ENCODE measurements at places on chromosomes 4 and X.
A peak's percentile ranks its signal among the peaks of the same experiment; 100 is the strongest.

- DNase-seq: no peak
Measured at GRCh38 chr4:65521666-65522065, 148.6 kb downstream of the EPHA5 start.

GRCh38 chr4:83783215-83783614, 247.3 kb downstream of the GPAT3 start:
- no peak for DNase-seq

GRCh38 chr4:40307627-40308497, 27.3 kb upstream of the CHRNA9 start:
- DNase-seq: peak; percentile 57

DNA sequence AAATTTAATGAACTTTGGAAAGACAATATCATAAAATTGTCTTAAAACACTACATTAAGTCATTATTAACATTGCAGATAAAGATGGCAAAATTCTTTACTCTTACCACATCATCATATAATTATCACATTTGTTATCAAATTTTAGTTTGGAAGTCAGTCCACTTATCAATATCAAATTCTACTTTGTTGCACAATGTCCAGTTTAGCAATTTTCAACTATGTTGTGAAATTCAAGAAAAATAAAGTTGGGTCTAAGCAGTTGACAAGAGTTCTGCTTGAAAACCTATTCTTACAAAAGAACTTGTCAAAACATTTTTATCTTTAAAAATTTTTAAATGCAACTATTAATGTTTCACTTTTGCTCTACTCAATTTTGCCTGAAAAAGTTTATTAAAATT, 44.7 kb upstream of the TET2 start:
- no peak for DNase-seq

DNA sequence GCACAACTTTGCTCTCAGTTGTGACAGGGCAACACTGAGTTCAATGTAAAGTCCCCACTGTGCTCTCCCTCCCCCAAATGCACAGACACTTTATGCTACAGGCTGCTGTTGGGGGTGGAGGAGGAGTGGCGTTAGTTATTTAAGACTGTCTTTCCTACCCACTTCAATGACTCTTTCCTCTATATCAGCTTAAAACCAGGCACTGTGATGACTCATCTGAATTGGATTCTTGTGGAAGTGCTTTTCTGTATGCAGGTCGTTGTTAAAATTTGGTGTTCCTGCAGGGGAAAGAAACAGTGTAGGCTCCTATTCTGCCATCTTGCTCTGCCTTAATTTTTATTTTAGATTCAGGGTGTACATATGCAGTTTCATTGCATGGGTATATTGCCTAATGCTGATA, 1157.2 kb upstream of the ADGRL3 start:
- no peak for DNase-seq

DNA sequence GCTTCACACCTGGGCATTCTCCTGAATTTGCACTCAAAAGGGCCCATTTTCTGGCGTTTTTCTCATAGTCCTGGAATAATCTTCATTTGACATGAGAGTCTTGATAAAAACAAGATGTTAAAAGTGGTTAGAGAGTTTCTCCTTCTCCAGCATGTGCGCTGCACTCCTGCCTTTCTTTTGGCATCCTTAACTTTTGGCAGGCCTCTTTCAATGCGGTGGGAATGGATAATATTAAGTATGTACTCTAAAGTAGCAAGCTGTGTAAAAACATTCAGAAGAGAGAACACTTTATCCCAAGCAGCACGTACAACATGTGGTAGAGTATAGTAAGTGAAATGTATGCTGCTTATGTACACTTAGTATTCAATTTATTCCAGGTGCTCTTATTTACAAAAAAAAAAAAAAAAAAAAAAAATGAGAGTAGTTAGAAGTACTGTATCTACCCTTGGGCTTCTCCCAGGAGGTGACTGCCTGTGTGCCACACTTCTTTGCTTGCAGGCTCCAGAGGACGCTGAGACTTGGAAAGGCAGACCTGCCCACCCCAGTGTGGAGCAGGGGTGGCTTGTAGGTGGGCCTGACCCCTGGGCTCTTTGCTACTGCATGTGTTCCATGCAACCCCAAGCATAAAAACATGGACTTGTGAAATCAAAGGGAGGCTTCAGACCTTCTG, 3.9 kb downstream of the FGF2 start:
- no peak for DNase-seq

DNA sequence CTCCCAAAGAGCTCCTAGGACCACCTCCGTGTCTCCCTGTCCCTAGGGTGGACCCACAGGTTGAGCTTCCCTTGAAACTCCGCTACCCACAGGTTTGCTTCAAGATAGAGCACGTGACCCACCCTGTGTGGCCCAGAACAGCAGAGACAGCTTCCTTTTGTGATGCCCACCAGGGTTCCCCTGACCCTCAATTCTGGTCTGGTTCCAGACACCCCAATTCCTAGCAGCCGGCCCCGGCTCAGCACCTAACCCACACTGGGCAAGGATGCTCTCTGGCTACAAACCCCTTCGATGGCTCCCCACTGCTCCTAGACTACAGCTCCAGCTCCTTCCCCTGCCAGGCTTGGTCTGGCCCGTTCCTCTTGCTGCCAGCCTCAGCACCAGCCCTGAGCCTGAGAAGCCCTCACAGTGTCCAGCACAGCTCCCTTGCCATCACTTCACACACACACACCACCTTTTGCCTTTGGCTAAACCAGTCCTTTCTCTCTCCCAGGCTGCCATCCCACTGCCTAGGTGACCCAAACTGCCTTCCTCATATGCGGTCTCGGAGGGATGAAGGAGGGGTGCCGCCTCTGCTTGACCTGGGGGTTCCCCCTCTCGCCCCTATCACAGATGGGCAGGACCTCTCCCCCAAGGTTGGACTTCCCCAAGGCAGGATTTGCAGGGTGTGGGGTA, 6.2 kb downstream of the PNCK start:
- no peak for DNase-seq

DNA sequence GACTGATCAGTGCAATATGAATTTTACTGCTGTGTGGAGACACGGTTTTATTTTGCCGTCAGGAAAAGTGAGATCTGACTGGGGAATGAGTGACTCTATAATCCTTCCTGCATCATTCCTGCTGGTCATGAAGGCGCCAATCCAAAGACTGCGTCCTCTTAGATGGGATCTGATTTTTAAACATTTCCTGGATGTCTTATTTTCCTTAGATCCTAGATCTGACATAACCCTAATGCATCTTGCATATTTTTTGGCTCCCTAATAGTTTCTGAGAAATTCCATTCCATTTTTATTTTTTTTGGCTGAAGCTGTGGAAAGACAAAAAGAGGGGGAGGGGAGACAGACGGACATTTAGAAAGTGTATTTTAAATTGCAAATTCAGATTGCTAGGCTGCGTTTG, 454.9 kb upstream of the FAT1 start:
- no peak for DNase-seq

GRCh38 chr4:68810919-68811318, 4.9 kb upstream of the UGT2B10 start:
- DNase-seq: no peak

GRCh38 chr4:182306792-182307507, 63.7 kb downstream of the TENM3 start:
- DNase-seq: no peak
